ENCODE measurements at places on chromosomes 4 and X. TPM values are rescaled to one million over a fixed set of nuclear protein-coding genes. Genes with fewer than 3 reads are reported as not detected.

GRCh38 chr4:44186850-44187246 is 261.8 kb downstream of the KCTD8 start:
- no peak for DNase-seq

DNA sequence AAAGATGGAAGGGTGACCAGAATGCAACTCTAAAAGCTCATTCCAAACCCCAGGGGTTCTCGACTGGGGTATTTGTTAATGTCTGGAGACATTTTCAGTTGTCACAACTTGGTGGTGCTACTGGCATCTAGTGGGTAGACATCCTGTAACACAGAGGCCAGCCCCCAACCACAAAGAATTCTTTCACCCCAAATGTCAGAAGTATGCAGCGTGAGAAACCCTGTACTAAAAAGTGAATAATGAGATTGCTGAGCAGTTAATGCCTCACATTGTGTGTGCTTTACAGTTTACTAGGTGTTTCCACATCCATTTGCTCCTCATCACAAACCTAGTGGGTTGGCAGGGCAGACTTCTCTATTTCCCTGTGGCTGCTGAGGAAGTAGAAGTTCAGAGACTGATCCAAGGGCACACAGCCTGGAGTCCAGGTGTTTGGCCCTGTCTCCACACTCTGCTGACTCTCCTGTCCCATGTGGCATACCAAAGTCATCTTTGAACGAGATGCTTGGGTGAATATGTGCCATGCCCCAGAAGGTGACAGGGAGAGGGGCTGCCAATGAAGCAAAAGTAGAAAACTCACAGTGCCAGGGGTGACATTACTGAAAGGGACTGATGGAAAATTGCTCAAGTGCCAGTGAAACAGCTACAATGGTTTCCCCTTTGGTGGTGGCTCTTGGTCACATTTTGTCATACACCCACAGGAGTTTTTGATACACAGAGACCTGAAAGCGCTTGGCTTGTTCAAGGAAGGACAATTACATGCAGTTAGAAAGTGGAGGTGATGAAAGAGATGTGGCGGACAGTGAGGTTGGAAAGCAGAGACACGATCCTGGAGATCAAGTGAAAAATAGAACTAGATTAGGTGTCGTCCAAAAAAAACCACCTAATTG is 10.1 kb upstream of the TMEM154 start:
- no peak for DNase-seq

DNA sequence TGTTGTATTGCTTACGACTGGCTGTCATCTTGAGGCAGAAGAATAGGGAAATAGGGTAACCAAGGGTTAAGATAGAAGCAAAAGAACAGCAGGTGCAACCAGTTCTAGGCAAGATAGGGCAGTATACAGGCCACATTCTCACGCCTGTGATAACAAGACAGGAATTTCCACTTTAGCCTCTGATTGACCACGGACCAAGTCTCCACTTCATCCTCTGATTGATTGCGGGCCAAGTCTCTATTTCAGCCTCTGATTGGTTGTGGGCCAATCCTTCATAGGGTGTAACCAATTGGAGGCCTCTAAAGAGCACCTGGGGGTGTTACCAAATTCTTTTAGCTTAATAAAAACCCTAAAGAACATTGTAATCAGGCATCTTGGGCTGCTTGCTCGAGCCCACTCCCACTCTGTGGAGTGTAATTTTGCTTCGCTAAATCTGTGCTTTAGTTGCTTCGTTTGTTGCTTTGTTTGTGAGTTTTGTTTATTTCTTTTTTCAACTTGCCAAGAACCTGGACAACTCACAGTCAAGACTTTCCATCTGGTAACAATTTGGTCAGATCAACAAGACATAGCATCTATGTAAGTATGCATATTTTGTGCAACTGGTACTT is 8.7 kb upstream of the TBC1D9 start:
- no peak for DNase-seq

Gene CABS1
- not detected for total RNA-seq

Measured in MG63 (cell line).